ENCODE measurements at places on chromosomes 3 and 15.

- no peak for DNase-seq
Observed at GRCh38 chr3:96814651-96815567, 515 bp downstream of the EPHA6 start.

DNA sequence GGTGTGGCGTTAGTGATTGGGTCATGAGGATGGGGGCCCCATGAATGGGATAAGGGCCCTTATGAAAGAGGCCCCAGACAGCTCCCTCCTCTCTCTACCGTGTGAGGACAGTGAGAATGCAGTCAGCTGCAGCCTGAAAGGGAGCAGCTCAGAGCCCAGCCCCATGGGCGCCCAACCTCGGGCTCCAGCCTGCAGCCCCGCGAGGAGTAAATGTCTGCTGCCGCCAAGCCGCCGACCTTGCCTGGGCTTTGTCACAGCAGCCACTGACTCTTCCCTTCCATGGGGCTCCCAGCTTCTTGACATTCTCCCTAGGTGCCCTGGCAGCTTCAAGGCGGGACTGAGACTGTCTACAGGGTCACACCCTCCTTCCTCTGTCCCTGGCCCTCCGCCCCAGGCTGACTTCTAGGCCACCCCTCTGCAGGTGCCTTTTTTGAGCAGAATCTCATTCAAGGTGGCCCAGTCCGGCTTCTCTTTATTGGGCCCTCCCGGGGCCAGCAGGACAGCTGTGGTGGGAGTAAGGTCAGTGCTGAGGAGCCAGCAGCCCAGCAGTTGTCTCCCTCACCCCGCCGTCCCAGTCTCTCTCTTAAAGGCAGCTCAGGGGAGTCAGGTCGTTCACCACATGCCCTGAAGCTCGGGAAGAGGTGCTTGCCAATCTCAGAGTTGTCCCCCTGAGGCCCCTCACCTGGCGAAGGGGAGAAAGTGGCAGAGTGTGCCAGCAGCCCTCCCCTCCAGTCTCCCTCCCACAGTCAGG, 18.7 kb upstream of the PRR20G start:
- no peak for DNase-seq

GRCh38 chr3:10888518-10889090, 72.6 kb downstream of the SLC6A11 start:
- no peak for DNase-seq

GRCh38 chr15:71114066-71114680, 1.1 kb upstream of the THSD4 start:
- DNase-seq, result no peak

- DNase-seq, result no peak
Observed at GRCh38 chr3:45143673-45144671, 2.2 kb downstream of the CDCP1 start.

DNA sequence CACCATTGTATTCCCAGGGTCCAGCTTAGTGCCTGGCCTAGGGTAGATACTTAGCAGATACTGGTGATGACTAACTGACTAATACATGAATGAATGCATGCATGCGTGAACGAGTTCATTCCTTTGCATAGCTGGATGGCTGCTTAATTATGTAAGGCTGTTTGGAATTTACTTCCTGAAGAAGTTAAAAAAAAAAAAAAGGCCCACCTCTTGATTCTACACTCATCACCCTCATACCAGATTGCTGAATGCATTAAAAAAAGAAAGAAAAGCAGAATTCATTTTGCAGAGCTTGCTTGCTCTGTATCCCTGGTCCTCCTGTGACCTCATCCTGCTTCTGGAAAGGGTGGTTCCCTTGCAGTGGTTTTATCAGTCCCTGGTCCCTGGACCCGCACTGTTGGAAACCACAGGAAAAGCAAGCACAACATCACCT, 277.6 kb upstream of the CFAP20DC start:
- DNase-seq, result no peak
